Amniotic stem cell (primary cell): ENCODE measurements at places on chromosomes 1 and 21.

- no peak for DNase-seq
These were observed 7.1 kb upstream of the OR10K1 start for GRCh38 chr1:158454537-158454936.

GRCh38 chr1:170537798-170538503 lies 6.0 kb downstream of the GORAB start:
- DNase-seq: peak; percentile 25

- DNase-seq: no peak
These were observed 22.2 kb downstream of the SLC2A1 start for GRCh38 chr1:42936309-42937078.

- DNase-seq: no peak
These were observed 60.4 kb downstream of the ARHGEF10L start for GRCh38 chr1:17599954-17600300.

GRCh38 chr21:15004721-15005370 lies 60.0 kb downstream of the NRIP1 start:
- DNase-seq: no peak

GRCh38 chr1:72397786-72398185 lies 115.4 kb upstream of the NEGR1 start:
- peak; percentile 34 for DNase-seq

GRCh38 chr1:167761400-167761799 lies 39.6 kb downstream of the MPZL1 start:
- no peak for DNase-seq

DNA sequence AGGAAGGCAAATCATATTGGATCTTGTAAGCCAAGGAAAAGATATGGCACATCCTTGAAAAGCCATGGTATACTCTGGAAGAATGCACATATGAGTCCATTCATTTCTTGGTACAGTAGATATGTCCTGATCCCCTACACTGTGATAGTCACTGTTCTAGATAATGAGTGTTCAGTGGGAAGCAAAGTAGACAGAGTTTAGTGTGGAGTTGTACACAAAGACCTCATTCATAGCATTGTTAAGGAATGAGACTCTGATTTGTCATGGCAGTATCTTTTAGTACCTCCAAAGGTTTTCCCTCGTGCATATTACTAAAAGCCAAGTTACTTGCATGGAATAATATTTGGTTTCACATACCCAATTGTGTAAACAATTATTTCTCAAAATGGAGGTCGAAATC lies 204.7 kb downstream of the NFIA start:
- DNase-seq: no peak

- DNase-seq: no peak
These were observed 132.2 kb upstream of the HOOK1 start for GRCh38 chr1:59682396-59683080.

DNA sequence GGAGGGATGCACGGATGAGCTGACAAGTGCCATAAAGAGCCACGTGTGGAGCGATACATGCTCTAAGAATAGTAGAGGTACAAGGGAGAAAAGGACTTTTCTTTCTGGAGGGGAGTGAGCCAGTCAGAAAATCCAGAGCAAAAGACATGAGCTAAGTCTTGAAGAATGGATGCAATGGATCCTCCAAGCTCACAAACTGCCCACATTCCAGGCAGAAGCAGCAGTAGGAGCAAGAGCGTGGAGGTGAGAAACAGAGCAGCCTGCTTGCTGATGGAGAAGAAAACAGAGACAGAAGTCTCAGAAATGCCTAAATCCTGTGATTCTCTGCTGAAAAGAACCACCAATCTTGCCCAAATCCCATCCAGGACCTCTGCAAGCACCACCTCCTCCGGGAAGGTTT lies 78.2 kb upstream of the RALGPS2 start:
- DNase-seq: no peak

- DNase-seq: peak; percentile 68
These were observed 5.8 kb upstream of the MX1 start for GRCh38 chr21:41419921-41420862.

DNA sequence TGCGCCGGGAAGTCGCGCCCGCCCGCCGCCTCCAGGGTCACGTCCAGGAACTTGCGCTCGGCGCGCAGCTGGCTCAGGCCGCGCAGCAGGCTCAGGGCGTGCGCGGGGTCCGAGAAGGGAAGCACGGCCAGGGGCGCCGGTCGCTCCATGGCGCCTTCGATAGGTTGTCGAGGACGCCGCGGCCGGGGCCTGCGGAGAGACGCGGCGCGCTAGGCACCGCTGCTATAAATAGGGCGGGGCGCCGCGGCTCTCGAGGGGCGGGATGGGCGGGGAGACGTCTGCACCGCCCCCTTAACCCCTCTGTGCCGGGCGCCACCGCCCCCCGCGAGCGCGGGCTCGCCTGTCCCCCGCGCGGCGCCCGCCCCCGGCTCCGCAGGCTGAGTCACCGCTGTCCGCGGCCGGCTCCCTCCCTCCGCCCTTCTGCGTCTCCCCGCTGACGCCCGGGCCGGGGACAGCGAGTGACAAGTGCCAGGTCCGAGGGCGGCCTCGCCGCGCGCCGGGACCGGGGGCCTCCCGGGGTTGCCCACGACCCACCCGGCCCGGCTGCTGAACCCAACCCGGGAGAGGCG lies at the start of gene KLHL21:
Gene KLHL21, minus strand, starts transcription at position 201 of the 569 bp plus-strand sequence. Its CDS starts 52 bp downstream, at position 149.
- peak; percentile 73 for DNase-seq

DNA sequence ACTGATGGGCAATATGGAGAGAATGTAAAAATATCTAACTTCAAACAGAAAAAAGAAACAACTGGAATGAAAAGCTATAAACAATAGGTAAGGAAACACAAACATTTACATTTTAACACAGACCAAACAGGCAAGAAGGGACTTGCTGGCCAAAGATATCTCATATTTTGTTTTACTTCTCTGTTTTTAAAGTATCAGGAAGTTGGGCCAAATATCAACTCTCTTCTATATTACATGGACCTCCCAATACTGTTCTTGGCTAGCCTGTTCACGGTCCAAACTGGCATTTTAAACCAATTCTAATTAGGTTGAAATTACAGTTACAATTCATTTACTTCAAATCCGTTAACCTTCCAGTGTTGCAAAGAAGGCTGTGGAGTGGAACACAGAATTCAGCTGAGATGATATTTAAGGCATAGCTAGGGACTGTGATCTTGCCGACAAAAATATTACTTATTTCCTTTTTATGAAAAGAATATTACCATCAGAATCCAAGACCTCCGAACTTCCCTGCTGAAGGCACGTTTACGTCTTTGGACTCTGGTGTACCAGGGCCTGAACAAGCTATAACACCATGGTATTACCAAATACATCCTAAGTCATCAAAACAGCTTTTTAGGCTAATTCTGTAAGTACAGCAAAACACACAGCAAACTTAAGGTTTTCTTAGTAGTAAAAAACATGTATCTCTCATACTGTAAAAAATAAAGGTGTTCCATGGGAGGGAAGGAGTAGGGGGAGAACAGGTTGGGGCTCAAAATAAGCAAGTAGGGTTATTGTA lies 165.4 kb downstream of the RUNX1 start:
- DNase-seq: no peak
